ENCODE measurements at places on chromosomes 4 and X. TPM values are rescaled to one million over a fixed set of nuclear protein-coding genes. Genes with fewer than 3 reads are reported as not detected.

IL1RAPL1 gene
- total RNA-seq, result not detected

JAKMIP1 gene
- not detected for total RNA-seq

GABRG1 gene
- total RNA-seq, result not detected

EMCN gene
- 0.69 TPM for total RNA-seq

PDLIM3 gene
- 6.1 TPM for total RNA-seq
